ENCODE measurements at places on chromosomes 5 and 9.

DNA sequence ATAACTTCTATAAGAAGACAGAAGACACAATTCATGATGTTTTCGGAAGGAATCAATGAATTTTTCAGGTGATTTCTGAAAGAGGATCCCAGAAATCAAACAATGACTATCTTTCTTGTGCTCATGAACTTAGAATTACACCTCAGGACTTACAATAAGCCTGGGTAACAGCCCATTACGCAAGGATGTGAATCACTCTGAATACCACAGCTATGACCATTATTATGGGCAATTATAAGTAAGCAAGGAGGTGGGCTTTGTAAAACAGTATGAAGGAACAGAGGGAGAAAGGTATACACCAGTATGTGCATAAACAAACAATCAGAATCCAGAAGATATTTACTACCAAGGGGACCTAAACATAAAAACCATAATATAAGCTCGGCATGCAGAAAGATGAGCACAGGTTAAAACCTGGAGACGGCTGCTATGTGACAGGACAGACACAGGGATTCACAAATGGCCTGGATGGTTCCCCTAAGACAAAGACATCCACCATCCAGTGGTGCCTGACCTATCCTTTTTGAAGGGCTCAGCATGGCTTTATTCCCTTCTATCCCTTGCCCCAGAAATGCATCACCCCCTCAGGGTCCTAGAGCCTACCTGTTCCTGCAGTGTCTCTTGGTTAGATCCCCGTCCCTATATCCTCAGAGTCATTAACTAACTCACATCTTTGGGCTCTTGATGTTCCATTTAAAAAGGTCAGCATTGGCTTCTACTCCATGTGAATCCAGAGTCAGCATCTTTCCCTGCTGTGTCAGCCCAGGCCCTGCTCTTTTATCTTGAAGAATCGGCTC, 21.8 kb upstream of the PPP2CA start:
- DNase-seq: no peak

DNA sequence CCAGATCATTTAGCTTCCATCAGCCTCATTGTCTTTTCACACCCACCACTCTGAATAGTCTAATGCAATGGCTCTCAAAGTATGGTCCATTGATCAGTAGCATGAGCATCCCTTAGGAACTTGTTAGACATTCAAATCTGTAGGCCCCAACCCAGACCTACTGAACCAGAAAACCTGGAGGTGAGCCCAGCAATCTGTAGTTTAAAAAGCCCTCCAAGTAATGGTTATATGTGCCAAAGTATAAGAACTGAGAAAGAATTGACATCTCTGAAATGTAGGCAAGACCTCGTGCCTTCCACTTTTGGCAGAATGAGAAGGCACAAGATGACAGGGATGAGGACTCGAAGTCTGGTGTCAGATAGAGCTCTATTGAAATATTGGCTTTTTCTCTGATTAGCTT, 267.6 kb downstream of the TRIM32 start:
- no peak for DNase-seq

- no peak for DNase-seq
These were observed 3.7 kb upstream of the EGR1 start for GRCh38 chr5:138461343-138462125.

DNA sequence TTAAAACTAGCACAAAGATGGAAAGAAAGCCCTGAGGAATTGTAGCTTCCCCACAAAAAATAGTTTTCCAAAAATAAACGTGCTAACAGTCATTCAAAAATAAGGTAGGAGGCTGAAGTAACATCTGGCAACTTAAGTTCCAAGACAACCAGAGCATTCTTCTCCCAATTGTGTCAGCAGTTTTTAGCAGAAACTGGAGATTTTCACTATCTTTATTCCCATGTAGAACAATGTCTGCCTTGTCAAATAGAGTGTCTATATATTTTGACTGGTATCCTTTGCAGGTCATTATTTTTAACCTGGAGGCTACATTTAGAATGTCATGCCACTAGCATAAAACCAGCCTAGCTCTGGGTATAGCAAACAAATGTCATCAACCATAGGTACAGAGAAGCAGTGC, 10.8 kb downstream of the TYRP1 start:
- no peak for DNase-seq

DNA sequence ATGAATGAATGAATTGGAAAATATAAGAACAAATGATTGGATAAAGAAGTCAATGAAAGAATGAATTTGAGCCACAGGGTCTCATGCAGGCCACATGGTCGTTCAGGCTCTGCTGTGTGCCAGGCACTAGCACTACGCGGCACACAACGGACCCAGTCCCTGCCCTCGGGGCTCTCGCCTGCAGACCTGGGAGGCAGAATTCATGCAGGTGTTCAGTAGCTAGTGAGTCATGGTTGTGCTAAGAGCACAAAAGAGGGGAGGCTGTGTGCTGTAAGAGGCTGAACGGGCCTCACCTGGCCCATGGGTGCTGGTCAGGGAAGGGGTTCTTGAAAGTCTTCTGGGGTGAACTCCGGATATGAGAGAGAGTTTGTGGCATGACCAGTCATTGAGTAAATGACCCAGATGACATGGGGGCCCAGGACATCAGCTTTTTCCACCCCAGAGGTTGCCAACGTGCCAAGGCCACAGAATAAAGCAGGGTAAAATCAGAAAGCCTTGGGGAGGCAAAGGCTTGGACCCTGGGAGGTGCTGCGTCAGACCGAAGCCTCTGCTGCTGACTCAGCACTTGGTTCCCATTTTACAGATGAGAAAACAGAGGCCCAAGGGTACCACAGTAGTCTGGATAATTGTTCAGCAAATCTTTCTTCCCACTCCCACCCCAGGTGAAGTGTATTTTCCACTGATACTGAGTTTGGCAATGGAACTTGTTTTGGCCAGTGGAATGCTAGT, 264.3 kb upstream of the MVB12B start:
- no peak for DNase-seq

DNA sequence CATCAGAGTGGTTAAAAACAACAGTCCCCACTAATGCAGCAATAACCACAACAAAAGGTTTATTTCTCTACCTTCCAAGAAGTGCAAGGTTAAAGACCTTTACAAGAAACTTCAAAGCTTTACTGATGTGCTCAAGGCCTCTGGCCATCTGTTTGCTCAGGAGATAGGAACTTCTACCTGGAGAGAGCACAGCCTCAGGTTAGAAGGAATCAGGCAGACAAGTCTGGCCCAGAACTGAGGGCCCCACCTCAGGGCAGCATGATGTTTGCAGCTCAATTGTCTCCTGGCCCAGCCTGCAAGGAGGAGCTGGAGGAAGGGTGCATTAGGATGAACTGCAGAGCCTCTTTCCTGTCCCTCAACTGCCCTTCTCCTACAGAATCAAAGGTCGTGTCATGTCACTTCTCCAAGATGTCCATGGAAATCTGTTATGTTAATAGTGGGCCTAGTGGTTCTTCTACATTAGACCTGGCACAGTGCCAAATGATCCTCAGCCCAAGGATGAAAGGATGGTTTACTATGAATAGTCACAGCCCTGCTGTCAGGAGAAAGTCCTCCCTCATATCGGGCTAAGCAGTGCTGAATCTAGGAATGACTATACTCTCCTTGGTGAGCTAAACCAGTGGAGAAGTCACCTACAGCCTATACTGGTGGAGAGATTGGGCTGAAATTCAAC, 98.9 kb upstream of the NTRK2 start:
- no peak for DNase-seq
